CD8-positive, alpha-beta memory T cell (primary cell): ENCODE measurements at places on chromosomes 5 and 9.
A peak's percentile ranks its signal among the peaks of the same experiment; 100 is the strongest.

- no peak for DNase-seq
Measured at GRCh38 chr5:82129723-82130285, 148.3 kb downstream of the RPS23 start.

- DNase-seq: no peak
Measured at GRCh38 chr5:160697281-160697680, 154.7 kb downstream of the ATP10B start.

DNA sequence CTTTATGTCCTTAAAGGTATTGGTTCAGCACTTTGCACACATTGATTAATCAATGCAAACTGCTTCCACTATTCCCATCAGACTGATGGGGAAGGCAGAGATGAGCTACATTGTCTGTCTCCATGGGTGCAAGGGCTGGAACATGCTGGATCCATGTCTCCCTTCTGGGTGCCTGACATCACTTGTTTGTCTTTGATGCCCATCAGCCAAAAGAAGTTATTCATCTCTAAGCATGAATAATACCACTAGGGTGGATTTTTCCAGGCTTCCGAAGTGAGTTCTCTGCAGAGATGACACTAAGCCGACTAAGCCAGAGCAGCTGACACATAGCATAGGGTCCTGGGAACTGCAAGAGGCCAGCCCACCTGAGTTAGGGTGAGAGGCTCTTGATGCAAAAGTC lies 8.7 kb downstream of the FGF1 start:
- DNase-seq: no peak

DNA sequence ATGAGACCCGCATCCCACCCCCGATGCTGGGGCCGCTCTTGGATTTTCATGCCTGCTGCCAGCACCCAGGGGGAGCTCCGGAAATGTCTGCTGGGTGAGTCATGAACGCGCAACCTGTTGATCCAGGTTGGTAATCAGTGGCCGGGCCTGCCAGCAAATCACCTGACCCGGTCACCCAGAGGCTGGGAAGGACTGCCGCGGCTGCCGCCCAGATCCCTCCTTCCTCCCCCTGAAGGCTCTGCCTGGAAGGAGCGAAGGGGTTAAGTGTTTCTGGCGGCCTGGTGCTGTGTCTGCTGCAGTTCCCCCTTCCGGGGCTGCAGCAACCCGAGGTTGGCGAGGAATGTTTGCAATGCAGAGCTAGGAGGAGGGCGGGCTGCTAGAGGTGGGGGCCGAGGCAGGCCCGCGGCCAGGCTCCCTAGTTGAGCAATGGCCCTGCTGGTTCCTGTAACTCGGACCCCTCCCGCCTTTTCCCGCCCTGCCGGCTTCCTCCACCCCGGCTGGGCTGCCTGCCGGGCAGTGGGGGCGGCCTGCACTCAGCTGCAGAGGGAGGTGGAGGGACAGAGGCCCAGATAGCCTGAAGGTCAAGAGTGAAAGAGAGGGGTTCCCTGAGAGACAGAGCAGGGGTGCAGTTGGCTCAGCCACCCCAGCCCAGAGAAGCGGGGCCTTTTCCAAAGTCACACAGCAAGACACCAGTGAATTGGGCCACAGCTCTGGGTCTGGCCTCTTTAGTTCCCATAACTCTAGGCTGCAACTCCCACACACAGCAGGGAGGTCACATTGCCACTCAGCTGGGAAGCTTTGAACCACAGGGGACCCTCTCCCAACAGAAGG lies 156.3 kb upstream of the IER5L start:
- no peak for DNase-seq

- no peak for DNase-seq
Measured at GRCh38 chr9:69696802-69697201, 24.6 kb upstream of the APBA1 start.

DNA sequence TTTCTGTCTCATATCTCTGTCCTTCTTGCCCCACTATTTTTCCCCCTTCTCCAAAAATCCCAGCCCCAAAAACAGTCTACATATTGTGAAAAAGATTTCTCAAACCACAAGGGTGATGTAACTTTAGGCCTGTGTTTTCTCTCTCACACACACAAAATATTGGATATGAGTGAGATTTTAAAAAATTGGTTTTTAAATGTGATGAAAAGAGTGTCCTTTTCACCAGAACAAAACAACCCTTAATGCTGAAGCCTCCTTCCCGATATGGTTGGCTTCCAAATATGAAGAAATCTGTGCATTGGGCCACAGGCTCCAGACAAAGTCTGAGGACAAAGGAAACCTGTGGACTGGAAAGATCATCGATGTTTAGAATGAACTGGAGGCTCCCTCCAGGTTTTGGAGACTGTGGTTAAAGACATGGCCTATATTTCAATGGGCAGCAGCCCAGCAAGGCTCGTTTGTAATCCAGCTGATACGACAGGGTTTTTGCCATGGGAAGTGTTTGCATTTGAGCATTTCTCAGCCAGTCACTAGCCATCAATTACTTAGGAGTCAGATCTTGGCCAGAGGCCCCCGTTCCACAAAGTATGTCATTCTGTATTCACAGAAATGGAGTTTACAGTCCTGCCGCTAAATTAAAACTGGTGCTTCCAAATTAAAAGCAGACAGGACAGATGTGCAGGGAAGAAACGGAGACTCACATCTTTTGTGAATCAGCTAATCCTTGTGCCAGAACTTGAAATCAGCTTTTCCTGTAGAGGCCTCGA lies 546.3 kb downstream of the EBF1 start:
- DNase-seq: no peak

GRCh38 chr5:55853818-55854217 lies 2.7 kb downstream of the IL31RA start:
- DNase-seq: no peak

- no peak for DNase-seq
Measured at GRCh38 chr9:137089232-137089947, 2.6 kb downstream of the MAN1B1 start.

DNA sequence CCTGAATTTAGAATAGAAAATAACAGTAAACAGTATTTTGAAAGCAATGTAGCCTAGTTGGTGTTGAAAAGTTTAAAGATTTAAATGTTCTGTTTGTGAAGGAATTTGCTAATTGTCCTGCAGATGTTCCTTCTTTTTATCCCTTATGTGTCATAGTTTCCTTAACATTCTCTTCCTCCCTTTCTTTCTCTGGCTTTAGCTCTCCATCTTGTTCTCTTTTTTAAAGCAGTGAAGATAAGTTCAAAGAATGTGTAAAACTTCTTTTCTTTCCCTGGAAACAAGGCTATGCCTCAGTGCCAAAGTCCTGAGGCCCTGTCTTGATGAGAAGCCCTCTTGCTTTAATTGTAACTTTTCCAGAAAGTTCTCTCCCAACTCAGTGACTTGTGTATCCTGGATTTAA lies 24.4 kb upstream of the GAS1 start:
- DNase-seq: no peak

GRCh38 chr5:67511911-67512310 lies 315.3 kb upstream of the CD180 start:
- no peak for DNase-seq

DNA sequence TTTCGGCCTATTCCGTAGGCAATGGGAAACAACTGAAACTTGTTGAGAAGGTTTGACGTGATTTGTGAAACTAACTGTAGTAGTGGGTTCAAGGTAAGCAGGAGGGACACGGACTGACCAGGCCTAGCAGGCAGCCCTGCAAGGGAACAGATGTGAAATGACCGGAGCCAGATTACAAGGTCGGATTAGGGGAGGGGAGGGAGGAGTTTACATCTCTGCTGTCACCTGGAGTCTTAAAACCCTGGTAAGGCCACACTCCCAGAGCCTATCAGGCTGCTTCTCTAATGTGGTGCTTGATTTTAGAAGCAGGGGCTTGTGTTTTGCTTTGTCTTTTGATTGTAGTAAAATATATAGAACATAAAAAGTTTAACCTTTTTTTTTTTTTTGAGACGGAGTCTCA lies 3.5 kb upstream of the SPTAN1 start:
- no peak for DNase-seq

GRCh38 chr9:34773955-34774354 lies 64.0 kb upstream of the CCL21 start:
- DNase-seq: no peak

DNA sequence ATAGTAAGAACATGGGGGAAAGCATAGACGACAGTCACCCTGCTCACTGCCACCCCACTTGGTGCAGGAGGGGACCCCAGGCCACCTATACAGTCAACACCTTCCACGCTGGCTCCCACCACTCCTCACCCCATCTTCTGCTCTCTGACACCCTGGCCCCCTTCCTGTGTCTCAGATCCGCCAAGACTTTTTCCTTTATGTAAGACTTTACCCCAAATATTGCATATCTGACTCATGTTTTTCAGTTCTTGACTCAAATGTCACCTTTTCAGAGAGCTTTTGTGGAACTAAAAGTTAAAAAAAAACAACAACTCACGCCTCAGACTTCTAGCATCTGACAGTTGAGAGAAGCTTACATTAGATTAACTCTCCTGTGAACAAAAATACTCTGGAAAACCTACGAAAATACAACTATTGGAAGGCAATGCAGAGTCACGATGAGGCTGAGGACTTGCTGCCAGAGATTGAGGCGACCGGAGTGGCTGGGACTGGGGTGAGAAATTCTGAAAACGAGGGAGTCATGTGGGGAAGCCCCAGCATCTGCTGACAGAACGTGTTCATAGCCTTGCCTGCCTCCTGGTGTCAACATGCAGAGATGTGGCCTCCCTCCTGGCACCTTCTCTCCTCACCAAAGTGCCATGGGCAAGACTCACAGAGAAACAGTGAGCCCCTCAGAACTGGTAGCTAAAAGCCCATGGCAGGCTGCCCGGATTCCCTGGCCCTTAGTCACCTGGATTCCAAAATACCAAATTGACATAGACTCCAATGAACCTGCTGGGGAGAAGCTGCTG lies 22.4 kb upstream of the FCN2 start:
- DNase-seq: no peak

DNA sequence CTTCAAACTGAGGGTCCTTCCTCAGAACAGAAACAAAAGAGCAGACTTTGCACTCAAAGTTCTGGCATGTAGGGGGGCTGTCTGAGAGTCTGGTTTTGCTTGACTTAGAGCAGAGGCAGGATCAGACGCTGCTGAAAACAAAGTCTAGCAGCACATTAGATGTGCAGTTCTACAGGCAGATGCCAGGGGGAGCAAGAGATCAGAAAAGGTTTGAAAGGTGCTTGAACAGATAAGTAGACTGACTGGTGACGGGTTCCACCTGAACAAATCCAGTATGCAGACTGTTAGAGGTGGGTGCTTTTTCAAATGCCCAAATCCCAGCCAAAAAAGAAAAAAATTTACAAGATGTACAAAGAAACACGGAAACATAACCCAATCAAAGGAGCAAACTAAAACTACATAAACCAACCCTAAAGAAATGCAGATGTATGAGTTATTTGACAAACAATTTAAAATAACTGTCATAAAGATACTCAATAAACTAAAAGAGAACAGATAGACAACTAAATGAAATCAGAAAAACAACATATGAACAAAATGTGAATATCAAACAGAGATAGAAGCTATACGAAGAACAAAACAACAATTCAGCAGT lies 194.7 kb upstream of the FREM1 start:
- DNase-seq: peak; percentile 36

DNA sequence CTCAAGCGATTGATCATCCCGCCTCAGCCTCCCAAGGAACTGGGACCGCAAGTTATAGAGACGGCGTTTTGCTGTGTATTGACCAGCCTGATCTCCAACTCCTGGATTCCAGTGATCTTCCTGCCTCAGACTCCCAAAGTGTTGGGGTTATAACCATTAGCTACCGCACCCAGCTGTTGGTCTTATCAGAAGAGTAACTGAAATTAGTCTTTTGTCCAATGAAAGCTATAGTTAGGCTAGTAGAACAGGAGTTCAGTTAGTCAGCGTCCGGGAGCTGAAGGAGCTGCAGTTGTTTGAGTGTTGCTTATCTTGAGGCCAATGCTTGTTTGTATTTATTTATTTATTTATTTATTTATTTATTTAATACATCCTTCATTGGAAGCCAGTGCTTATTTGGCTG lies 3.2 kb upstream of the MIGA2 start:
- no peak for DNase-seq

DNA sequence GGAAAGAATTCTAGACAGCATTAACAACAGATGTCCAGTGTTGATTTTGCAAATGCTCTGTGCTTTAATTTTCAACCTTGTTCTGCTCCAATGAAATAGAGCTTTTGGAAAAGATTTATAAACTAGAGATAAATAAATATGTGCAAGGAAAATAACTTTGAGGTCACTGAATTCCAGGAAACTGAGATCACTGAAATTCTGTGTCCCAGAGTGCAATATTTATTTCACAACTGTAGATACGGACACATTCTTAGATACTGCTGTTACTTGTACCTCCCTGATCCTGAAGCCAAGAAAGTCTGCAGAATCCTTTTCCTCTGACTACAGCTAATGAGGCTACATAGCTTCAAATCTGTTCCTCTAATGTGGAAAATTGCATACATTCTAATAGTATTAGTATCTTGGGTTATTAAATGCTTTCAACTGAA lies 222.9 kb downstream of the DOCK8 start:
- DNase-seq: no peak

DNA sequence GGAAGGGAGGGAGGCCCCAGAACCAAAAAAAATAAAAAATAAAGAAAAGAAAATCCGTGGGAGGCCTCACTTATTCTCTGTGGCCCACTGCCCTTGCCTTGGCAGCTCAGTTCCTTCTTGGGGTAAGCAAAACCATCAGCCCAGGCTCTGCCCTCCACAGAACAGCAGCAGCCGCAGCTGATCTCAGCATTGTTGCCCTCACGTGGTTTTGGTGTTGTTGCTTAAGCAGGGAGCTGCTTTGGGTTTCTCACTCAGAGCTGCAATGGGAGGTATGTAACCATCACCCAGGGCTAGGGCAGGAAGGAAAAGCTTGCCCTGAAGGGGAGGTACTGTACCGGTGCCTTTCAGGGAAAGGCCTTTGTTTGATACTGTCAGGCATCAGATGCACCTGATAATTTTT lies 374.7 kb upstream of the WWC1 start:
- DNase-seq: no peak

DNA sequence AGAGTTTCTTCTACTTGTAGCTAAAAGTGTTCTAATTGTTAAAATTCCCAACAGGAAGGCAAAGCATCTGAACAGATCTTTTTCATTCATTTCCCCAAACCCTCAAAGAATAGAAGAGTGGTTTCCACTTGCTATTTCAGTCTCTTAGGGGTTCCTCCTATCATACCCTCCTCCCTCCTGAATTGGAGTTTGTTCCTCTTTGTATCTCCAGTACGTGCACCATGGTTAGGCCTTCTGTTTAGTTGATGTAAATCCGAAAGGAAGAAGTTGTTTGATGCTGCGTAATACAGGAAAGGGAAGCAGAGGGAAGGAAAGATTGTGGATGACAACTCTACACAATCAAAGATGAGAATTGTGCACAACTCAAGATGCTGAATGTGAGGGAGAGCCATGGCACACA lies 303.6 kb downstream of the PIK3R1 start:
- DNase-seq: no peak

DNA sequence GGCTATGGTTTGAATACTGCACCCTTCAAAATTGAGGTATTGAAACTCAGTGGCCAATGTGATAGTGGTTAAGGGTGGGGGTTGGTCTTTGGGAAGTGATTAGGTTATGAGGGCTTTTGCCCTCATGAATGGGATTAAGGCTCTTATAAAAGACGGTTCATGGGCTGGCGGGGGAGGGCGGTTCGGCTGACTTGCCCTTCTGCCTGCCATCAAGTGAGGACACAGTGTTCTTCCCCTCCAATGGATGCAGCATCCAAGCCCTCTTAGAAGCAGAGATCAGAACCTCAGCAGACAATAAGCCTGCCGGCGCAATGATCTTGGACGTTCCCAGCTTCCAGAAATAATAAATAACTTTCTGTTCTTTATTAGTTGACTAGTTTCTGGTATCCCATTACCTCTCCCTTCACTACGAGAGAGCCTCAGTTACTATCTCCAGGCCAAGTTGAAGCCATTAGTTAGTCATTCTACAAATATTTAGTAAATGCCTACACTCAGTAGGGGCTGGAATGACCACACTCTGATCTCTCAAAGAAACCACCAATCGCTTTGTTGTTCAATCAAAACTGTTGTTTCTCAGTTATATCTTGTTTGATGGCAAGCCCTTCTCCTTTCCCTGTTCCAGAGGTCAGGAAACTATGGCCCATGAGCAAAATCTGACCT lies 219.3 kb downstream of the TSSK1B start:
- DNase-seq: no peak
